ENCODE measurements at places on chromosomes 4 and X.

- peak; percentile 40 for DNase-seq
Observed at GRCh38 chr4:141643557-141643956, 7.2 kb downstream of the IL15 start.

GRCh38 chr4:139142087-139142486 is 34.9 kb downstream of the ELF2 start:
- DNase-seq, result no peak

GRCh38 chr4:179624768-179625181 is 2182.5 kb upstream of the AGA start:
- DNase-seq, result no peak

DNA sequence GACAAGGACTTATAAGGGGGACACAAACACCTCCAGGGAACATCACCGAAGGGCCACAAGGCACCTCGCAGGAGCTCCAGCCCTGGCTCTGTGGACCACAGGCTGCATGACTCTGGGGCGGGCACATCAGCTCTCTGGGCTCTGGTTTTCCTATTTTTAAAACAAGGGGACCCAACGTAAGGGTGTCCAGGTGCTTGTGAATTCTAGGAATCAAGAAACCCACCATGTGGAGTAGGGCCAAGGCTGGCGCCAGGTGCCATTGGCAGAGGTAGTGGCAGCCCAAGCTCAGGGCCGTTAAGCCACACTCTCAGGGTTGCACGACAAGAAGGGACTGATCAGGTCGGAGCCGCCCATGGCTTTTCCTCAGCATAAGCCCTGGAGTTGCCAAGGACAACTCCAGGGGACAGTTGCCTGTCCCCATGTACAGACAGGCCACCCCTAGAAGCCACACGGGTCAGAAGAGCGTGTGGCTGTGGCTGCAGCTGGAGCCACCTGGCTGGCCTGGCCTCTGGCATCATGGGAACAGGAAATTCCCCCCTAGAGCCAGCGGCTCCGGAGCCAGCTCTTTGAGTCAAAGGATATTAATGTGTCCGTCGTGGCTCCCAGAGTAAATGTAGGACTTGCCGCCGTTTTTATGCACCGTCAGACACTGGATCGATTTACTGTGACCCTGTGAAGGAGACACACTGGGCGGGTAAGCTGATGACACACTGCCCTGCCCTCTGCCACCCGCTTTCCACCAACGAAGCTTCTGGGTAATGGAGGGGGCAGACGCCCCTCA is 32.5 kb downstream of the WDR1 start:
- no peak for DNase-seq

- DNase-seq, result peak; percentile 16
Observed at GRCh38 chr4:106691749-106692148, 323.2 kb upstream of the GIMD1 start.

GRCh38 chr4:173538148-173538908 is 8.3 kb upstream of the HAND2 start:
- peak; percentile 58 for DNase-seq

DNA sequence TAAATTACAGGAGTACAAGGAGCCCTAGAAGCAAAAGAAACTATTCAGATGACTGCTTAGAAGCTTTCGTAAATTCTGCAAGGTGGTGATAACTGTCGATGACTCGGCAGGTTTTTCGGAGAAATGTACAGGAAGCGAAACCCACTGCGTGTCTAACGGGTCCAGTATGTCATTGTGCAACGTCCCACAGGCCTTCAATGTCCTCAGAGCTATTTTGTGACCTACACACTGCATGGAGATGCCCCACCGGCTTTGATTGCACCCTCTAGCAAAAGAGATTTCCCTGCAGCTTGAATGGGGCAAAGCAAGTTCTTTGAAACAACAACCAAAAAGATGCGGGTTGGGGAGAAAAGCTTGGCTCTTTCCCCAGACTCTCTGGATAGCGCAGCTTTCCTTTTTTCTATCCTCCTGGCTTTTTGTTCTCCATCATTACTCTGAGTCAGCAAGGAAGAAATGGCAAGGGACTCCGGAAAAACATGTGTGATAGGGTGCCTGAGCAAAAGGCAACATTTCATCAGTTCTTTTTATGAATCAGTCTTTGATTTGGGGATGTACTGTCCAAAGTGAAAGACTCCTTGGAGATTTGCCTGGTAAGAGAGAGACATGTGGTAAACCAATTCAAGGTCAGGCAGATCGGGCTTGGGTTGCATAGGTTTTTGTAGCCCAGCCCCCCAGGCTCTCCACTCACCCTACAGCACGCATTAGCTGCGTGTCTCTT is 112.0 kb upstream of the TBL1X start:
- DNase-seq, result peak; percentile 54

GRCh38 chr4:26081795-26082498 is 167.9 kb downstream of the SMIM20 start:
- DNase-seq, result peak; percentile 59

- no peak for DNase-seq
Observed at GRCh38 chr4:99356992-99357391, 4.4 kb upstream of the ADH1C start.

- DNase-seq, result no peak
Observed at GRCh38 chr4:97923096-97923495, 220.2 kb downstream of the STPG2 start.

GRCh38 chr4:114093221-114093715 is 113.8 kb upstream of the ARSJ start:
- no peak for DNase-seq

GRCh38 chr4:141814499-141814898 is 178.1 kb downstream of the IL15 start:
- DNase-seq, result peak; percentile 12

DNA sequence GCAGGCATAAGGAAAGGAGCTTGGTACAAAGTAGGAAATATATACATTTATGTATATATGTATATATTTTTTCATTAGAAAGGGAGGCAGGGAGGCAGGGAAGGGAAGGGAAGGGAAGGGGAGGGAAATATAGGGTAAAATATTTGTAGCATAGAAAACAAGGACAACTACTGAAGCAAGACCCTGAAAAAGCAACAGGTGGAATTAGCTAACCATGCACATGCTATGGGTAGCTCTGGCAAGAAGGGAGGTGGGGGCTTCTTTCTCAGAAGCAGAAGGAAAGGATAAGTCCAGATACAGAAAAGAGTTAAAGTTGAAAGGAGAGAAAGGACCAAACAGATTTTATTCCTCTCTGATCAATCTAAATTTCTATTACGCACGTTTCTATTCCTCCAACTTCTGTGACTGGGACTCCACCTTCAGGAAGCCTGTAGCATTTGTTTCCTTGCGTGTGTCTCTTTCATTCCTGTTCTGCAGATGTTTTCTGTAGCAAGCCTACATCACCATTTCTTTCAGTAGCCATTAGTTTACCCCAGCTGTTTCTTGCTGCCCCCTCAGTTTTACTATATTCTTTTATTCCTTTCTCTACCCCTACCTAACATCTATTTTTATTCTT is 82.9 kb downstream of the OR13H1 start:
- no peak for DNase-seq

DNA sequence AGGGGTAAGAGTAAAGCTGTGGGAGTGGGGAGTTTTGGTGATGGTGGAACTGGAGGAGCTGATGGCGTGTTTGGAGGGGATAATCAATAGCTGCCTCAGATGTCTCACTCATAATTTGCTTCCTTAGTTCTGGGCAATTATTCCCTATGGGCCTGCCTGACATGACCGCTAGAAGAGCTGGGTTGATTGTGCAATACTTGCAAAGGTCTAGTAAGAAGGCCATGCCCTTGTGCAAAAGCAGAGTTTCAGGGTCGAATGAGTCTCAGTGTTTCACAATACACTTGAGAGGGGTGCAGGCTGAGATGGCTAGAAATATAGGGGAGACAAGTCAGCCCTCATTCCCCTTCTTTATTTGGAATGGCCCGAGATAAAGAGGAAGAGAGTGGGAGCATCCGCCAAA is 858.4 kb upstream of the POU3F4 start:
- DNase-seq, result no peak

DNA sequence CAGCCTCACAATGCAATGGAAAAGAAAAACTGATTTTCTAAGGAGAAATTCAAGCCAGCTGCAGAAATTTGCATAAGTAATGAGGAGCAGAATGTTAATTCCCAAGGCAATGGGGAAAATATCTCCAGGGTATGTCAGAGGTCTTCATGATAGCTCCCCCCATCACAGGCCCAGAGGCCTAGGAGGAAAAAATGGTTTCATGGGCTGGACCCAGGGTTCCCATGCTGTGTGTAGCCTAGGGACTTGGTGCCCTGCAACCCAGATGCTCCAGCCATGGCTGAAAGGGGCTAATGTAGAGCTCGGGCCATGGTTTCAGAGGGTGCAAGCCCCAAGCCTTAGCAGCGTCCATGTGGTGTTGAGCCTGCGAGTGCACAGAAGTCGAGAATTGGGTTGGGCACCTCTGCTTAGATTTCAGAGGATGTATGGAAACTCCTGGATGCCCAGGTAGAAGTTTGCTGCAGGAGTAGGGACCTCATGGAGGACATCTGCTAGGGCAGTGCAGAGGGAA is 53.5 kb upstream of the TEX13C start:
- no peak for DNase-seq

- no peak for DNase-seq
Observed at GRCh38 chr4:26185436-26185835, 135.4 kb upstream of the RBPJ start.

DNA sequence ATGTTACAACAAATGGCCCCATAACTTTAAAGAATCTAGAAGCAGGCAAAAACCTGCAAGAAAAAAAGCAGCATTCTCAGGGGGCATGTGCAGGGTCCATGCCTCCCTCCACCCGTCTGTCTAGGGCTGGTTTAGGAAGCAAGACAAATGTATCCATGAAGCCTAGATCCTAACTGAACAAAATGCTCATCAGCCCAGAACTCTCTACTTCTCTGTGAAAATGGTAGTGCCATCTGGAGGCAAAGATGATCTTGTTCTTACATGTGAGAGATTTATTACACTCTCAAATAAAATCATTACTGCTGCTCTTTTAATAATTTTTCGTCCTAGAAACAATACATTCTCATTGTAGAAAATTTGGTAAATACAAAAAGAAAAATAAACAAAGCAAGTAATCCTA is 26.7 kb downstream of the NR3C2 start:
- DNase-seq, result no peak

GRCh38 chr4:147754037-147754445 is 22.2 kb downstream of the ARHGAP10 start:
- peak; percentile 58 for DNase-seq
